Tracheal epithelial cell (primary cell): ENCODE measurements at places on chromosomes 3 and 15. TPM values are rescaled to one million over a fixed set of nuclear protein-coding genes. Genes with fewer than 3 reads are reported as not detected.

TNFSF10 gene
- 30.5 and 113 TPM in 2 replicates for total RNA-seq

USP13 gene
- 1.9 and 2.4 TPM in 2 replicates for total RNA-seq

PRTG gene
- under 0.01 and 0.48 TPM in 2 replicates for total RNA-seq

SPTBN5 gene
- 0.43 and 0.48 TPM in 2 replicates for total RNA-seq

SLC38A3 gene
- total RNA-seq, result not detected in 2 replicates

KLF15 gene
- total RNA-seq, result 3.2 TPM in 1 of 2 replicates, not detected in the other
